Hepatocyte (in vitro differentiated cells): ENCODE measurements at places on chromosomes 13 and 19. TPM values are rescaled to one million over a fixed set of nuclear protein-coding genes. Genes with fewer than 3 reads are reported as not detected.
A peak's percentile ranks its signal among the peaks of the same experiment; 100 is the strongest.

NLRP5 gene
- not detected in 2 replicates for polyA plus RNA-seq

NLRP11 gene
- polyA plus RNA-seq = not detected in 2 replicates

TMEM255B gene
- polyA plus RNA-seq = 4.0 and 6.3 TPM in 2 replicates

DNA sequence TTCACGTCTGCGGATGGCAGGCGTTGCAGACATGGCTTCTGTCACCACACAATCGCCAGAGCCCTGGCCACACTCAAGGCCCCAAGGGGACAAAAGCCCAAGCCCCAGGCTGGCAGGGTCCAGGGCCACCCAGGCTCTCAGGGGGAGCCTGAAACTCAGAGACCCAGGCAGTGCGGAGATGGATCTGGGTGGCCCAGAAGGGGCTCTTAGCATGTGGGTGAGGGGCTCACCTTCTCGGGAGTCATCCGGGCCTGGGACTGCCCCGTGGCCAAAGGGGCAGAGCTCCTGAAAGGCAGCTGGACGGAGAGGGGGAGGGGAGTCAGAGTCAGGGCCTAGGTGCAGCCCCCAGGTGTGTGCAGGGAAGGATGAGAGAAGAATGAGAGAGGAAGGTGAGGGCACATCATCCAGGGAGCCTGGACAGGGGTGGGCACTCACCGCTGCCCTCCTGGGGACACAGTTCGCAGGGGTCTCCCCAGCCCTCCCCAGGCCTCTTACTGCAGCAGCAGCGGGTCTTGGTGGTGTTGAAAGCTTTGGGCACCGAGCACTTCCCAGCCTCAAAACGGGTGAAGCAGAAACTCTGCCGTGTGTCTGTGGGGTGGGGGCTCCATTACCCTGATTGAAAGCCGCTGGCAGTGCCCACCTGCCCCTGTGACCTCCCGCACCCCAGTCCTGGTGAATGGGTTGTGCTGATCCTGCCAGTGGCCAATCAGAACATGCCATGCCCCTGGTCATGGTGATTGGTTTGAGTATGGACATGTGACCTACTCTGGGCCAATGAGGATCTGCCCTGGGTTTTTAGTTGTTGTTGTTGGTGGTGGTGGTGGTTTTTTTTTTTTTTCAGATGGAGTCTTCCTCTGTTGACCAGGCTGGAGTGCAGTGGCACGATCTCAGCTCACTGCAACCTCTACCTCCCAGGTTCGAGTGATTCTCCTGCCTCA is 37.4 kb downstream of the CCL25 start:
- no peak for DNase-seq

GRCh38 chr13:106139377-106139776 is 396.1 kb downstream of the EFNB2 start:
- no peak for DNase-seq

DNA sequence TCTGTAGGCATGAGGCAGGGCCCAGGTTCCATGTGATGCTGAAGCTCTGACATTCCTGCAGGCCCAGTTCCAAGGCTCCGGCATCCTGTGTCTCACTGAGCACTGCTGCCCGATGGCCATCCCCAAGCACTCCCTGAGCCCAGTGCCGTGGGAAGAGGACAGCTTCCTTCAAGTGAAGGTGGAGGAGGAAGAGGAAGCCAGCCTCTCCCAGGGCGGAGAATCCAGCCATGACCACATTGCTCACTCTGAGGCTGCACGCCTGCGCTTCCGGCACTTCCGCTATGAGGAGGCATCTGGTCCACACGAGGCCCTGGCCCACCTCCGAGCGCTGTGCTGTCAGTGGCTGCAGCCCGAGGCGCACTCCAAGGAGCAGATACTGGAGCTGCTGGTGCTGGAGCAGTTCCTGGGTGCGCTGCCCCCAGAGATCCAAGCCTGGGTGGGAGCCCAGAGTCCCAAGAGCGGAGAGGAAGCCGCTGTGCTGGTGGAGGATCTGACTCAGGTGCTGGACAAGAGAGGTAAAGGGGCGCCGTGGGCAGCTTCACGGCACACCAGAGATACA is 8.0 kb downstream of the ZSCAN22 start:
- DNase-seq = peak; percentile 1

DNA sequence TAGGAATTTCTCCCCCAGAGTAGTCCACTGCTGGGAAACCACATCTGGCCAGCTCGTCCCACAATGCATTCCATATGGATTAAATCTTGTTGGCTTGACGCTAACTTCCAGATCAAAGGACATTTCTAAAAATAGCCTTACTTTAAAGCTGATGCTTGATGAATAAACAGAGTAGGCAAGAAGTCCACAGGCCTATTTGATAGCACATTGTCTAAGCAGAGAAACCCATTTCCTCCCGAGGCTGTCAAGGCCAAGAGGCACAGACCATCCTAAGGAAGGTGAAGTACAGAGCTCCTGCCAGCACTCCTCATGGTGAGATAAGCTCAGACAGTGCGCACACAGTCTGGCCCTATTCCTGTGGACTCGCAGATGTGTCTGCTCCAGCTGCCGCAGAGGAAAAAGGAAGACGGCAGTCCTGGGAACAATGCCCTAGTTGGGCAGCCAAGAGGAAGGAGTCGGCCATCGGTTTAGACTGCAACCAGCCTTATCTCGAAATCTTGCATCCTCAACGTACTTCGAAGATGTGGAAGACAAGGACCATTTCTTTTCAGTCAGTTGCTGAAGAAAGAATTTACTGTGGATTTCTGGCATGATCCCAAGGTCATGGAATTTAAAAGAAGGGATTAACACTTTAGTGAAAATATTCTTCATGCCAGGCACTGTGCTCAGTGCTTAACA is 156.8 kb downstream of the RGCC start:
- DNase-seq = peak; percentile 33

DNA sequence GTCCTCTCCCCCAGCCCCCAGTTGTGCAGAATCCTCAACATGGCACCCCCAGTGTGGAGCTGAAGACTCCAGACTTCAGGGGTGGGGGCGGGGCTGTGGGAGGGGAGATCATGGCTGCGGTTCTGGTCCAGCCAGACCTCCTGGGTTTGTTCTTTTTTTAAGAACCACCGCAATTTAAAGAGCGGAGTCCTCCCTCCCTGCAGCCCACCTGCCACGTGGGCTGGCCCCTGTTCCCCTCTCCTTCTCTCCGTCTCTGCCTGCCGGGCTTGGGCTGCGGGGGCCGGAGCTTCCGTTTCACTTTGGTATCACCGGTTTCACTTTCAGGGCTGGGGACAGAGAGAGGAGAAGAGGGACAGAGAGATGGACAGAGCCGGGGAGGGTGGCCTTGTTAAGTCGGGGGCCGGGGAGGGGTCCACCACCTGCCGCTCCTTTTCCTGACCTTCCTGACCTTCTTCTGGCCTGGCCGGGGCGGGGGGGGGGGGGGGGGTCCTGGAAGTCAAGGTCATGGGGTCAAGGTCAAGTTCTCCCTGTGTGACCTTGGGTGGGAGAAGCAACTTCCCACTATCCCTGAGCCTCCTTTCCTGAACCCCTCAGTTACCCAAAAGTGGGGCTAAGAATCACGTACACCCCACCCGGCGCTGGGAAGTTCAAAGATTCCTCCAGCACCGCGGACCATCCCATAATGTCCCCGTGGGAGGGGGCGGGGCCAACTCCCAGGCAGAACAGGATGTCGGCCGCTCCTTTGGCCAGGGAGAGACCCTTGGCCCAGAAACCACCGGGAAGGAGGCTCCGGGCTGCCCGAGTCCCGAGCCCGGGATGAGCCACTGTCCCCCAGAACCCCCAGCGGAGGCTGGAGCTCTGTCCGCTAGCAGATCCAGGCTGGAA is 11.3 kb upstream of the ZBTB7A start:
- DNase-seq = peak; percentile 52

DNA sequence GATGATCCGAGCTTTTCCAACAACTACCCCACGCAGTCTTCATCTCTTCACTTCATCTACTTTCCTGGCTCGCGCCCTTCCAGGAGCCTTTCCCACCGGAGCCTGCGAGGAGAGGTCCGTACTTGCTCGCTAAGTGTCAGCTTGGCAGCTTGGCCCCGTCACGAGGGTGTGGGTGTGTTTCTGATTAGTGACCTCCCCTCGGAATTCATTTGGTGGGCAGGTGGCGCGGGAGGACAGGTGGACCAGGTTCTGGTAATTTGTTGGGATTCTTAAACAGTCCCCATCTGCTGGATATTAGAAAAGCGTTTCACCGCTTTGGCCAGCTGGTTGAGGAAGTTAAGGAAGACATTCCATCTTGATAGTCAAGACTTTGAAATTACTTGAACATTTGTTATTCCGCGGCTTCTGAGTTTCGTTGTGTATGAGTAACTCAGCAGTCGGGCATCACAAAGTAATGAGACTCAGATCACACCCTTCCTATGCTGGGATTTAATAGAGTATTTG is 515 bp downstream of the UFM1 start:
- peak; percentile 78 for DNase-seq

- no peak for DNase-seq
These were observed 177.3 kb downstream of the COL4A1 start for GRCh38 chr13:110129539-110130186.

GRCh38 chr19:2800506-2800905 is 15.2 kb downstream of the THOP1 start:
- DNase-seq = no peak

- DNase-seq = no peak
These were observed 919.0 kb downstream of the EFNB2 start for GRCh38 chr13:105616333-105617075.

- DNase-seq = peak; percentile 62
These were observed 16.5 kb upstream of the FOSB start for GRCh38 chr19:45451131-45451849.

DNA sequence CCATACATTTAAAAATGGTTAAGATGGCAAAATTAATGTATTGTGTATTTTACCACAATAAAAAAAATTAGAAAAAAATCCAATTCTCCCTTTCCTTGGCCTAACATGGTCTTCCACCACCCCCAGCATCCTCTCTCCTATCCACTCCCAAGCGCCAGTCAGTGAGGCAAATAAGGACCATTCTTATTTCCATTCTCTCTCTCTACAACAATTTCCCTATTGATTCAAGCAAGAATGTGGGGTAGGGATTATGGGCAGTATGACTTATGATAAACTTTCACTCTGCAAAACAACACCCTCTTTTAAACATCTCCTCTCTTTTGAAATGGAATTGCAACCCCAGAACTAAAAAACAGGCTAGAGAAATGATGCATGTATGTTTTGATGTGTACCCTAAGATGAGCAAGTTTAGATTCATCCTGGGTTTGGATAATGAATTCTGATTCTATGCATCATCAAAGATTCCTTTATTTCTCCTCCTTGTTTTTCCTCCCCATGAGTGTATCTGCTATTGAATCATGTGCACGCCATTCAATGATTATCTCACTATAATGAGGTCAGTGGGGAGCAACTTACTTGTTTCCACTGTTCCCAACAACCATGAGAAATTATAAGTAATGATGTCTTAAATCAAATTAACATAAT is 3.5 kb downstream of the STARD13 start:
- no peak for DNase-seq
